AG09309 (cell line): ENCODE measurements at places on chromosomes 2 and 18.

DNA sequence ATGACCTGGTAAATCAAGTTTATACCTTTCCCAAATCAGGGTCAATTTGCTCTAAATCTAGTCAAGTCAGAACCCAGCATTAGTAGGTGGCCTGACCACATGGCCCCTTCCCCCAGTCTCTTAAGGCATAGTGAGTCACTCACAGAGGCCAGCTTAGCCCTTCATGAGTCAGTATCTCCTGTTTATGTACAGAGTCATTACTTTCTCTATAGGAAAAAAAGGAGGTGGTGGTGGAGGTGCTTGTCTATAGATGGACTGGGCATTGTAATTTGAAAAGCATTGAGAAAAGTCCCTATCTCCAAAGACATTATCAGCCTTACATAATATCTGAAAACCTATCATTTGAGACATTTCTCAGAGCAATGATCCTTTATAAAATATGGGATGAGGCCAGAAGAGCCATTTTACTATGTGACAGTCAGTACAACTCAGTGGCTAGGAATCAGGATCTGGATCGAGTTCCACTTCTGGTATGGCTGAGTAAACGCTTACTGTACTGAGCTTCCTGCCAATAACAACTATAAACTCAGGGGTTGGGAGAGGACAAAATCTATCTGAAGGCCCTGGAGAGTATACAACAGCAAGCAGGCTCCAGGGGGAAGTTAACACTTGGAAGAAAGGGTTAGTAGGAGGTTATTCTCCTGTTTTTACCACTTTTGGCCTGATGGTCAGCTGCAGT is 22.5 kb upstream of the SIGLEC15 start:
- peak; percentile 94 for DNase-seq

DNA sequence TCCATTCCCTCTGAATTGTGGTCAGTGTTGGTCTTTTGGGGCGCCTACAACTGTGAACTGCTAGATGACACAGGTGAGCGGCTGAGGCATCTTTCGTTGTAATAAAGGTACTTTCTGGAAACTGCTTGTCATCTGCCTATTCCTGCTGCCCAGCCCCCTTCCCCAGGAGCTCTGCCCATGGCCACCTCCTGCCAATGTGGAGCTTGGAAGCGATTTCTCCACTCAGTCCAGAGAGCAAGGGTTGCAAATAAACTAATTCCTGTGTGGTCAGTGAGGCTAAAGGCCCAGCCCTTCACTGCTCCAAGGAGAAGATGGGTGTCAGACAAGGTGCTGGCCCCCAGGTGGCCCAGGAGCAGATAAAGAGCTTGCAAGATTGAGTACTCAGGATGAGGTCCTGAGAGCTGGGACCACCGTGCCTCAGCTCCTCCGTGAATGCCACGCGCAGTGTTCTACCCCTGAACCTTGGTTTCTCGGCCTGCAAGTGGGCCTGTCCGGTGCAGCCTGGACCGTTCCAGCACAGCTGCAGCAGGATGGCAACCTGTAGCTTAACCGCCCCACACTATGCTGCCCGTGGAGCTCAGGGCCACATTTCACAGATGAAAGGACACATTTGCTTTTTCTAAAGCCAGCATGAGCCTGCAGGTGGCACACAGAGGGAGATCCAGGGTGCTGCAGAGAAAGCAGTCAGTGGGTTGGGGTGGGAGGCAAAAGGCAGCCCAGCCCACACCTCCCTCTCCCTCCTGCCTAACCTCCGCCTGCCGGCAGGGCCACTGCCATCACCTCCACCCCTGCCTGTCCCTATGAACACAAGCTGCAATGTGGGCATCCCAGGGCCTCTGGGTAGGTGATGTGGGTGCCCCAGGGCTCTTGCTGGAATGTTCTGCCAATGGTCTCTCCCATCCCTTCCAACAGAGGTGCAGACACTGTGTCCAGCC is 78.7 kb upstream of the OTOF start:
- DNase-seq = no peak

DNA sequence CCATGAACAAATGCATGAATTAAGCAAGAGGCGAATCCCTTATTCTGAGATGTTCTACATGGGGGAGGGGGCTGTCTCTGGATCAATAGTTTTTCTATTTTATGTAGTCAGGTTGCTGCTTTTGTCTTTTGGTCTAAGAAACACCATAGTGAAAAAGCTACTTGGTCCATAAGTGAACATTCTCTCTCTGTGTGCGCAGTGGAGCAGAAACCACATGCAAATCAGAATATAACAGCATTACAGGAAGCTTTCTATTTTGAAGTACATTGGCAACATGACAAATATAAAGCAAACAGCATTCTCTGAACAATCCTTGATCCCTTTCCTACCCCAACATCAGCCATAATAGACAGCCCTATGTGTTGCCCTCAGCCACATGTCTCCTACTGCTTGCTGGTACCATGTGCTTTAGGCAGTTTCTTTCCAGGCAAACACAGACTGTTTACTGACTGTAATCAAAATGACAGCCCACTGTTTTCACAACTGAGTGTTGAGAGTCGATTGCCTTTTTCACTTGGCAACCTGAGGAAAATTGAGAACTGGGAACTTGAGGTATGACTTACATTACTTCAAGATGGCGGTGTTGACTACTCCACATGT is 10.6 kb downstream of the SCN3A start:
- DNase-seq = no peak

- DNase-seq = no peak
These were observed 65.6 kb downstream of the WDR7 start for GRCh38 chr18:56716692-56717146.

DNA sequence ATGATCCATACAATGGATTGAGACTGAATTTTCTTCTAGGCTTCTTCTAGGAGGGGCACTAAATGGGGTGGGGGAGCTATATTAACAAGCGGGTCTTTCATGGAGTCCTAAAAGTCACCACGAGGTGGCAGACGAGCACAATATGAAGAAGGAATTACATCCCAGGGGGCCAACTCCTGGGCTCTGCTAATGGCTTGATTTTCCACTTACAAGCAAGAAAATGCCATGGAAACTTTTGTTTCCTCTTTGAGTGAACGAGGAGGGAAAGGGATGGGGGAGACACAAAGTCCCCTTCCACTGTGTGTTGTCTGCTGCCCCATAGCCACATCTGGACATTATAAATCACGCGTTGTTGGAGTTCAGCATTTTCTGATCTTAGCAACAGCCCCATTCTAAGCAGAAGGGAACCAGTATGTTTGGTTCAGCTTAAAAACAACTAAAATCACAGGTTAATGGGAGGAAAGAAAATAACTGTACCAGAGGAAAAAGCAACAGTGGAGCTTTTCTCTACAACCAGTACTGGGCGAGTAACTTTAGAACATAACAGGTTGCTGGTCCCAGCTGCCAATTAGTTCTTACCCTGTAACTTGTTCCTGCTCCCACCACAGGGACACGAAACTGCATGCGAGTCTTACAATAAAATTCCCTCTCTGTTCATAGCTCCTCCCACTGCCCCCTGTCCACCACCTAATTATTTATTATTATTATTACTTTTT is 285.0 kb upstream of the PARD3B start:
- peak; percentile 44 for DNase-seq

DNA sequence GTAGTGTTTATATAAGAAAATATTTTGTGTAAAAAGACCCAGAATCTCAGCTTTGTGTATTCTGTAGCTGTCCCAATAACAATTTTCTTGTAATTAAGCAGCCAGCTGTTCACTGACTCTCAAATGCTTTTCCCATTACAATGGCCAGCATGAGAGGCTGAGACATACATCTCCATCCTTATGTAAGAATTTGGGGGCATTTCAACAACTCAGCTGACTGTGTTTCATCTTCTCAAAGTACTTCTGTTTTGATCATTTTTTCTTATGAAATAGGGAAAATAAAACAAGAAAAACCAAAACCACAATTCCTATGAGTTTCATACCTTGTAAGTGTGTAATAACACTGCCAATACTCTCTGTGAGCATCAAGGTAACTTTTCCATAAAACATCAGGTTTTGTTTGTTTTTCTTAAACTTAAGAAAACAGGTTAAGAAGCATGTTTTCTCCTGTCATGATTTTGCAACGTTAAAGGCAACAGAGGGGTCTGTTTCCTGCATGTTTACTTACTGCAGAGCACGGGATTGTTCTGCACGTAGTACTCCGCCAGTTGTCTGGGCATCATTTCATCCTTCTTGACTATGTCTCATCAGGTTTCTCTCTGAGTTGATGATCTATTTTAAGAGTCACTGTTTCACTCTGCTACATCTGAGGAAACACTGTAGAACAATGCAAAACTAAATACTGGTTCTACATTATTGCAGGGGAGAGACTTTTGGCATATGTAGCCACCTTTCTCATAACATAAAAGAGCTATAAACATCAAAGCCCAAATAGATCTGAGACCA is 62.9 kb upstream of the CYRIA start:
- no peak for DNase-seq

DNA sequence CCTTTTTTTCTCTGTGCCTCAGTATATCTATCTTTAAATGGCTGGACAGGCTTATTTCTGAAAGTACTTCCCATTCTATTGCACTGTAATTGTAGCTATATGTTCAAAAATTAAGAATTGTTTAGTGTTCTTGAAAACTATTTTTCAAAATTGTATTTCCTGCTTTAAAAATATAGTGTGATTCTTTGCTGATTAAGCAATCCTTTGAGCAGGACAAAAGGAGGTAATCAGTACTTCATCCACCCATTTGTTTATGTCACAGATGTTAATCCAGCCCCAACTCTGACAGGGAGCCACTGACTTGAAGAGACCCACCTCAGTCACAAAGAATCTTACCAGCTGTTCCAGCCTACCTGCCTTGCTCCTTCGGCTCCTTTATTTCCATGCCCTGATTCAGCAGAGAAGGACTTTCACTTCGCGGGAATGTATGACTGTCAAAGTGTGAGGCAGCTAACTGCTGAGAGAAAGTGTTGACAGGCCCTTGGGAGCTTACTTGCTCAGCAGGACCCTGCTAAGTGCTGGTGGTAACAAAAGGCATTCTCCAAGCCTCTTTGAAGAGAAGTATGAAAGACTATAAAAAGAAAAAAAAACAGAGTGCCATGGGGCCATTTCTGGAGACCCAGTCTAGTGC is 393.3 kb upstream of the CYRIA start:
- no peak for DNase-seq

- DNase-seq = no peak
These were observed 2.2 kb upstream of the TNS1 start for GRCh38 chr2:218005028-218005427.

DNA sequence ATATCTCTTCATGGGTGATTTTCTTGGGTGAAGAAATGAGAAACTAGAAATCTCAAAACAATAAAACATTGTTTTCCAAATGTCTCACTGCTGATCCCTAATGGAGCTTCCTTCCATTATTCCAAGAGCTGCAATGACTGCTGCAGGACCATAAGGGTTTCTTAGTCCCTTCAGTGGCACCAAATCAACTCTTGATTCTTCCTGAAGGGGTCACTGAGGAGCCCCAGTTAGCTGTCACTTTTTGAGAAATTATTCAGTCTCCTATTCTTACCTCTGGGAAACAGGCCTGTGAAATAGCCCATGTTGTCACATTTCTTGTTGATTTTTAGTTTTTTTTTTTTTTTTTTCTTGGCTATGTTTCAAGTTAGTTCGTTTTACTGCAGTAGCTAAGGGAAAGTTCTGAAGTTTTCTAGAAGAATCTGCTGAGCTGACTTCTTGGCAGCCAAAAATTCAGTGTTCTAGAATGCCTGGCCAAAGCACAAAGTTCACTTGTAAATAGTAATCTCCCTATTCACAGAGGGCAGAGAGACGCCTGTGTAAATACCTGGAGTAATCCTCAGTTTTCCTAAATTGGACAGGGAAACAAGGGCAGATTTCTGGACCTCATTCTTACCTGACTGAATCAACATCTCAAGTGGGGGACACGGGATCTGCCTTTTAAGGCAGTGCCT is 480.0 kb downstream of the RIT2 start:
- DNase-seq = no peak

- no peak for DNase-seq
These were observed 49.8 kb downstream of the GLS start for GRCh38 chr2:190930411-190930810.

- DNase-seq = no peak
These were observed 41.0 kb upstream of the DOCK10 start for GRCh38 chr2:225083276-225083675.

- no peak for DNase-seq
These were observed 164.4 kb downstream of the UPP2 start for GRCh38 chr2:158266111-158266510.

DNA sequence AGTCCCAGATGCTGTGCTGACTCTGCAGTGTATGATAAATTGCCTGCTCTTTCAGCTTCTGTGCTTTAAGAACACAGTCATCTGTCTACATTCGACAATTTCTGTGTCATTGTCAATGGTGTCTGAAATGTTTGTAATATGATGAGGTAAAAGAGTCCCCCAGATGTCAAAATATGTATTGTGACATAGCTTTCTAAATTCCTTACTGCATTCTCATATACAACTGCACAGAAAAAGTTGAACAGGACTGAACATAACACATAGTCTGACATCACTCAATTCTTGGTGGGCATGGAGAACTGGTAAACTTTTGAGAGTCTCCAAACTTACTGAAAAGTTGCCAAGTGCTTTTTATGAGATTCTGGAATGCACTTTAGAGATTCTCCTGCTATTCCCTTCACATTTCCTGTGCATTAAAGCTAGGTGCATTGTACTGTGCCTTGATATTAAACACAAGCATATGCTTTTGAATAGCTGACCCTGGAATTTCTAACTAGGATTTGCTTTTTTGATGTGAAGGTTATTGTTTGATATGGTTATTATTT is 48.1 kb upstream of the ARHGAP28 start:
- DNase-seq = no peak

DNA sequence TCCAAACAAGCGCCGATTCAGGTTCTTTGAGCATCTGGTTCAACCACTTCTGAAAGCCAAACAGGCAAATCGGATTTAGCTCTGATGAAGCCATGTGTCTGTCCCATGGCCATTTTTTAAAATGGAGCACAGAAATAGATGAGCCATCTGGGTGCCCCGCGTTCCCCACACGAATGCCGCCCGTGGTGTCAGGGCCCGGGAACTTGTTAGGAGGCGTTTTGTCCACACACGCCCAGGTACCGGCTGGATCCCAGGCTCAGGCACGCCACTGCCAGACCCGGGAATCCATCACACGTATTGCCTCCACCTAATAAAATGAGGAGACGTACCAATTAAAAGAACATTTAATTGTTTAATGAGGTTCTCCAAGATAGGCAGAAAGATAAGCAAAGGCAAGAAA is 374.4 kb upstream of the SALL3 start:
- DNase-seq = no peak

DNA sequence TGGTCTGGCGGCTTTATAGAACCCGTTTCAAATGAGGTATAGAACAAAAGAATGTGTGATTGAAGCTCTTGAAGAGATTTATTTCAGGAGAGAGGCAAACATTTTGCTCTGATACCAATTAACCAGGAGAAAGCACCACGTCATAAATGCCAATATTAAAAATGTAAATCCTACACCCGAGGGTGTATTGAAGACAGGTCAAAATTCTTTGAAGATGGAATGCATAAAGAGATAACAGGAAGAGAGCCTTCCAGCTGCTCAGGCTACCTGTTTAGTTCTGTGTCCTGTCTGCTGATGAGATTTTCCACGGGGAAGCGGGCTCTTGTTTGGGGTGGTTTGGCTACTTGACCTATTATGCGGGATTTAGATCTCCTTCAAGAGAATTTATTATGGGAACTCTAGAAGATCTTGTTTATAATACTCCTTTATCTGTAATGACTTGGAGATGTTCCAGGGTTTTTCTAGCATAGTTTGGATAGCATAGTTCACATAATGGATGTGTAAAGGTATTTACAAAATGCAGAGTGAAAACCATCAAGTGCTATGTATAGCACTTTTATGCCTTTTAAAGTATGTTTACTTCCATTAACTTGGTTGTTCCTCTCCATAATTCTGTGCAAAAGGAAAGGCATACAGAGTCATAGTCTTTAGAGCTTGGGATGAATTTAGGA is 204.5 kb upstream of the SPRED2 start:
- no peak for DNase-seq
